Activated T-cell treated with anti-CD3 and anti-CD28 coated beads, Interleukin-2, amount 50 U/mL, for 24 hours (primary cell): ENCODE measurements at places on chromosomes 5 and 9.
A peak's percentile ranks its signal among the peaks of the same experiment; 100 is the strongest.

- DNase-seq: no peak
These were observed 43.2 kb upstream of the ORM1 start for GRCh38 chr9:114279693-114280092.

DNA sequence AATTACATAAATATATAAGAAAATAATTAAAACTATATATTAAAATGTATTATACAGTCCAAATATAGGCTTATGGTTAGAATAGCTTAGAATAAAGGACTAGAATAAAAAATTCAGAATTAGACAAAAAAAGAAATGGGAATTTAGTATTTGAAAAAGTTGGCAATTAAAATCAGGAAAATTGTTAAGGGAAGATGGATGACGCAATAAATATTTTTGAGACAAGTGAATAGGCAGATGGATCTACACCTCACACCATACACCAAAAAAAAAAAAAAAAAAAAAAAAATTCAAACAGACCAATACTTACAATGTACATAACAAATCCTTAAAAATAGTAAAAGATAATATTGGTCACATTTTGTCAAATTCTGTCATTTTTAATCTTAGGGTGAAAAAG, 200.7 kb downstream of the TMEM232 start:
- no peak for DNase-seq

- DNase-seq: peak; percentile 34
These were observed 5.9 kb upstream of the TAL2 start for GRCh38 chr9:105656131-105656921.

DNA sequence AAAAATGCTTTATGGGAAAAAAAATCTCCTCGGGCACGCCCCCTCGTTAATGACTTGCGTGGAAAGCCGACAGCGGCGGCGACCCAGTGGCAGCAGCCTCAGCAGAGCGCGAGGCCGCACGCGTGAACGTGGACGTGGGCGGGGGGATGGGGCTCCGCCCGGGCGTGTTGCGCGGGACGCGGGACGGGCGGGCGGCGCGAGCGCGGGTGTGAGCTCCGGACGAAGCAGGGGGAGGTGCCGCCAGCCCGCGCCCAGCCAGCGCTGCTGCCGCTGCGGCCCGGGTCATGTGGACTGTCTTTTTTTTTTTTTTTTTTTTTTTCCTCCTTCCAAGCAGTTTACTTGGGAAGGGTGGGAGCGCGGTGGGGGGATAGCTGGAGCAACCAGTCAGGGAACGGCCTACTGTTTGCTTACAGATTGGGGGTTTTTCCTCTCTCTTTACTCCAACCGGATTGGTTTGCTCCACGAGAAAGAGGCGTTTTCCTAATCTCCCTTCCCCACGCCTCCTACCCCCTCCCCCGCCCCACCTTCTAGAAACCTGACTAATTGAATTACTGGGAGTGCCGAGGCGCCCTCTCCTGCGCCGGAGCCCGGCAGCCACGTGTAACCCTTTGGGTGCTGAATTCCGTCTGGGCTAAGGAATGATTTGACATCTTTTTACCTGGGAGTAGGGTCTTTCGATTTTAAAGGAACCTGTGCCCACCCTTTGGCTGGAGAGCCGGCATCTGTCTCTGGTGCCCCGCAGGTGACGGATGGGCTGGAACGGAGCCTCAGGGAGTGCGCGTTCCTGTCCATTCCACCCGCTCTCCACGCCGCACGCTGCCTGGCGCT, 1.7 kb upstream of the EFNA5 start:
- peak; percentile 38 for DNase-seq

DNA sequence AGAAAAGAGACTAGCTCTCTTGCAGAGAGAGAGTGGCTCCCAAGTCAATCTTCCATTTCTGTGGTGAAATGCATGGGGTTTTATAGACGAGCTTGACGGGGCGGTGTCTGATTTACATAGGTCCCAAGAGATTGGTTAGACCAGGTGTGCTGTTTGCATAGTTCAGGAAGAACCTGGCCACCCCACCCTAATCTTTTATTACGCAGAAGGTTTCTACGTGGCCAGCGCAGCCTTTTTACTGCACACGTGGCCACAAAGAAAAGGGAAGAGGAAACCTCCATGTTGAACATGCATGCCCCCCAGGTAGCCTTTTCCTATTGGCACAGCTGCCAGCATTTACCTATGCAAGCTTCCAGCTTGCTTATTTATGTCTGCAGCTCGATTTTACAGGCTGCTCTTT, 92.1 kb downstream of the CAVIN4 start:
- no peak for DNase-seq

DNA sequence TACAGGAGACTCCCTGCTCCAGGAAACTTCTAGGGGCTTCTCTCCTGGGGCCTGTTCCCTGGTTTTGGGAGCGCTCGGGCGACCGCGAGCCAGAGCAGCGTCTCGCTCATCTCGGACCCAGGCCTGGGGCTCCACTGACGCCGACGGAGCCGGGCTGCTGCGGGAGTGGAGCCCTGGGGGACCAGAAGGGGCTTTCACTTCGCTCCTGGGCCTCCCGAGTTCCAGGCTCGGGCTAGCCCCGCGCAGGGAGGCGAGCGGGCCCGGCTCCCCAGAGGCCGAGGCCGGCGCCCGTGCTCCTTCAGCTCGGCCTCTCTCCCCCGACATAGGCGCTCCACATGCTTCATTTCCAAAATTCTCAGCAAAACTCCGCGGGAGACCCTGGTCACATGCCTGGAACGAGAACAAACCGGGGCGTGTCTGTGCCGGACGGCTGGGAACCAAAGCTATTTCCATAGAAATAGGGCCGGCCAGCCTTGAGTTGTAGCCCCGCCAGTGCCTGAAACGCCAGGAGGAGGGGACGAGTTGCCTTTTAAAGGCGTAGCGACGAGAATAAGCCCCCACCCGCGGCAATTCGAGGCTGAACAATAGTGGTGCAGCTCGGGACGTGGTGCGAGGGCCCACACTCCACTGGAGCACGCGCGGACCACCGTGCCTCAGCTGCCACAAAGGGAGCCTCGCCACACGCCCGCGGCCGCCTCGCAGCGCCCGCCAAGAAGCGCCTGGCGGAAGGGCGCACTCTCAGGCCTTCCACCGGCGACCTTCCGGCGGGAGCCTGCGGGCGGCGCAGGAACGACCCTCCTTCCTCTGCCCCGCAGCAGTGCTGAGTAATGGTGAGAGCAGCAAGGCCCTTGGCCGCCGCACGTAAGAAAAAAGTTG, 1.1 kb upstream of the G3BP1 start:
- DNase-seq: no peak

DNA sequence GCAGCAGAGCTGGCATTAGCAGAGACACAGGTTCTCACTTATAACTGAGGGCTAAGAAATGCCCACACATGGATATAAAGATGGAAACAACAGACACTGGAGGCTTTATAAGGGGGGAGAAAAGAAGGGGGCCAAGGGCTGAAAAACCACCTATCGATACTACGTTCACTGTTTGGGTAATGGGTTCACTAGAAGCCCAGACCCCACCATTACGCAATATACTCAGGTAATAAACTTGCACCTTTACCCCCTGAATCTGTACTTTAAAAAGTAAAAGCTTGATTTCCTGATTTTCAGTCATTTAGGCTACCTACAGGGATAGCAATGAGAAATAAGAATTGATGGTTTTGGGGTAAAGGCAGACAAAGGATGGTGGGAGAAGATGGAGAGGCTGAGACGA, 1.9 kb upstream of the MINAR2 start:
- DNase-seq: no peak
